ENCODE measurements at places on chromosomes 13 and 19.

GRCh38 chr19:21158523-21159135 is 16.8 kb downstream of the ZNF431 start:
- DNase-seq, result no peak

- DNase-seq, result no peak
Measured at GRCh38 chr13:42063105-42063504, 14.7 kb downstream of the DGKH start.

DNA sequence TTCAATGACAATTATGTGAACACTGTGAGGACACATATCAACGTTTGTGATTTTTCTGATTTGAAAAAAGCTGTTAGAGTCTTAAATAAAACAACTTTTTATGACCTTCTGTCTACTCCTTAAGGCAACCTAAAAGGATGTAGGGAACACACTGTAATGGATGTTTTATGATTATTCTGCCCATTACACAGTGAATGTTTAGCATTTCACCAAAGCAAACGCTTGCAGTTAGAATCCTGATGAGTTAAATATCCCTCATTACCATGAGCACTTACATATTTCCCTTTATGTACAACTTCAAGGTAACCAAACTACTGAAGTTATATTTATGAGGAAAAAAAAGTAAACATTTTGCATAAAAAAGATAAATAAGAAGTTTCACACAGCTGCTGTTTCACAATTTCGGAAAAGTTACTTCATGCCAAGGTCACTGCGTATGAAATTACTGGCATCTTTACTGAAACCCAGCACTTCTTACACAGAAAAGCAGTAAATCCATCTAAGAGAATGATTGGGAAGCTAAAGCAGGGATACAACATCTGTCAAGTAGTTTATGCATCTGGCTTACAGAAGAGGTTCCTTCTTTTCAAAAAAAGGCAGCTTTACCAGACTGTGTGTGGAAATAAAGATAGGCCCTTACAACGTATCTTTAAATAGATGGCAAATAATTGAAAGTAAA is 733.7 kb upstream of the ATXN8OS start:
- DNase-seq, result no peak

- DNase-seq, result no peak
Measured at GRCh38 chr19:51462276-51462675, 4.0 kb upstream of the SIGLEC8 start.

GRCh38 chr13:99301913-99302636 is 5.1 kb downstream of the GPR183 start:
- no peak for DNase-seq

DNA sequence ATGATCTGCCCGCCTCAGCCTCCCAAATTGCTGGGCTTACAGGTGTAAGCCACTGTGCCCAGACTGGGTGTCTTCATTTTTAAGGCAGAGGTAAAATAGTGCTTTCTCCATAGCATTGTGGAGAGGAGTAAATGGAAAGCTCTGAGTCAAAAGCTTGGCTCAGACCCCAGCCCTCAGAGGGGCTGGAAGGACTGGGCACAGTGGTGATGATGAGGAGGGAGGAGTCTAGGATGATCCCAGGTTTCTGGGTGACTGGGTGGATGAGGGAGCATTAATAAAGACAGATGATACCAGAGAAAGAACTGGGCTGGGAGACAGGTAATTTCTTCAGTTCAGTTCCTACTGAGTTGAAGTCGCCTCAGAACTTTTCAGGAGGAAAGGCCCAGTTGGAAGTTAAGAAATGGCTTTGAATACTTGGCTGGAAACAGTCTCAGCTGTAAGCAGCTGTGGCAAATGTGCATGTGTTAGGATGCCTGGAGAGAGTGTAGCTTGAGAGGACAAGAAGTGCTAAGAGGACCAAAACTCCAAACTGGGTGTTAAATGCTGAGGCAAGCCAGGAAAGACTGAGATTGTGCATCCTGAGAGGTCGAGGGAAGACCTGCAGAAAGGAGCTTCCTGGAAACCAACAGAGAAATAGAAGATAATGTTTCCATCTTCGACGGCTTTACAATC is 37.1 kb upstream of the MEDAG start:
- no peak for DNase-seq

DNA sequence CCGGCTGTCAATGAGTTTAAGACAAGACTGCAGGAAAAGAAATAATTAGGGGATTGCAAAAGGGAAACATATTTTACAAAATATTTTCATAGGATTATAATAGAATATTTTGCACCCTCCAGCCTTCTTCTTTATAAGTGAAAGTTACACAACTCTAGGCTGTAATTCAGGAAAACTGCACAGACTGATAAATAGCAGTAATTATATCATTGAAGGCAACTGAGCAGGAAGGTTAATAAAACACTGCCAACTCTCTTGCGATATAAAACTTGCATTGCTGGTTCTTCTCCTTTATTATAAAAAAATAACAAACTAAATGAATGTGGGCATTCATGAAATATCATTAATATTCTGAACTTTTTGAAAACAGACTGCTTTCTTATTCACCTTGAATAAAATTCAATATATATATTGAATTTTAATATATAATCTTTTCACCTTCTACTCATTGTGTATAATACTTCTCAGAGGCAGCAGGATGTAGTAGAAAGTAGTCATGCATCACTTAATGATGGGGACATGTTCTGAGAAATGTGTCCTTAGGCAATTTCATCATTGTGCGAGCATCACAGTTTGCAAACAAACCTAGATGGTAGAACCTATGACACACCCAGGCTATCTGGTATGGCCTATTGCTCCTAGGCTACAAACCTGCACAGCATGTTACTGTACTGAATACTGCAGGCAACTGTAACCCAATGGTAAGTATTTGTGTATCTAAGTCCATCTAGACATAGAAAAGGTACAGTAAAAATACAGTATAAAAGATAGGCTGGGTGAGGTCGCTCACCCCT is 24.9 kb upstream of the STARD13 start:
- DNase-seq, result no peak

DNA sequence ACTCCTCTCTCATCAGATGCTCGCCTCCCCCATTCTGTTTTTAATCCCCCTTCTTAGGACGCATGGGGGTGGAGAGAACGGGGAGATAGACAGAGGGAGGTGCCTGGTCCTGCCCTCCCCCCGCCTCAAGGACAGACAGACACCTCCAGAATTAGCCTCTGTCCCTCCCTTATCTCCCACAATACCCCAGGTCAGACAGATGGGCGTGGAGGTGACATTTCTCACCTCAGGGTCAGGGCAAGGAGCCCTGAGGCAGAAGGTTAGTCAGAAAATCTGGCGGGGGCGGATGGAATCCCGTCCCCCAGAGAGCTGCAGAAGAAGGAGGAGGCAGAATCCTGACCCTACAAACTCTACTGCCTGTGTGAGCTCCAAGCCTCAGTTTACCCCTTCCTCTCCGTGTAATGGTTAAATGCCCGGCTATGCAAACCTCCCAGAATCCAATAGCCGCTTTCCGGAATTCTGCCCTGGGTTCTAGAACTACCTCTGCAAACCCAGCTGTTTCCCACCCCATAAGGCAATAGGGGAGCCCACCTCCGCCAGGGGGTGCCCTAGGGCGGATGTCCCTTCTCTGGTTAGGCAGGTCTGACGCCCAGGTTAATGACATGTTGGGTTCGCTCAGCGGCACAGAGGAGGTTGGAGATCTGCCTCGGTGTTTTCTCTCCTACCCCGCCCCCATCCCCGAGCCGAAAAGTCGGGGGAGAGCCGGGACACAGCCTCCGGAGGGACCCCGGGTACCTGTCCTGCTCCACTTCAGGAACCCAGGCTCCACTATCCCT is 900 bp downstream of the PPP1R13L start:
- DNase-seq, result no peak

DNA sequence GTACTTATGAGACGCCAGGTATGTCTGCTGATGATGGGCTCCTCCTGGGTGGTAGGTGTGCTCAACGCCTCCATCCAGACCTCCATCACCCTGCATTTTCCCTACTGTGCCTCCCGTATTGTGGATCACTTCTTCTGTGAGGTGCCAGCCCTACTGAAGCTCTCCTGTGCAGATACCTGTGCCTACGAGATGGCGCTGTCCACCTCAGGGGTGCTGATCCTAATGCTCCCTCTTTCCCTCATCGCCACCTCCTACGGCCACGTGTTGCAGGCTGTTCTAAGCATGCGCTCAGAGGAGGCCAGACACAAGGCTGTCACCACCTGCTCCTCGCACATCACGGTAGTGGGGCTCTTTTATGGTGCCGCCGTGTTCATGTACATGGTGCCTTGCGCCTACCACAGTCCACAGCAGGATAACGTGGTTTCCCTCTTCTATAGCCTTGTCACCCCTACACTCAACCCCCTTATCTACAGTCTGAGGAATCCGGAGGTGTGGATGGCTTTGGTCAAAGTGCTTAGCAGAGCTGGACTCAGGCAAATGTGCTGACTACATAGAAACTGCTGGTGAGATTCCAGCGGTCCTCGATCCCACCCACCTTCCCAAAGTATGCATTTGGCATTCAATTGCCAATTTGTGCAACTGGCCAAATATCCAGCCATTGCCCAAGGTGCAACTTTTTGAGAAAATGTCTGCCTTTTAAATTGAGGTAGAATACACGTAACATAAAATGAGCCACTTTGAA is 10.2 kb downstream of the OR2Z1 start:
- DNase-seq, result no peak

- no peak for DNase-seq
Measured at GRCh38 chr19:37964109-37964508, 57.1 kb downstream of the SIPA1L3 start.

DNA sequence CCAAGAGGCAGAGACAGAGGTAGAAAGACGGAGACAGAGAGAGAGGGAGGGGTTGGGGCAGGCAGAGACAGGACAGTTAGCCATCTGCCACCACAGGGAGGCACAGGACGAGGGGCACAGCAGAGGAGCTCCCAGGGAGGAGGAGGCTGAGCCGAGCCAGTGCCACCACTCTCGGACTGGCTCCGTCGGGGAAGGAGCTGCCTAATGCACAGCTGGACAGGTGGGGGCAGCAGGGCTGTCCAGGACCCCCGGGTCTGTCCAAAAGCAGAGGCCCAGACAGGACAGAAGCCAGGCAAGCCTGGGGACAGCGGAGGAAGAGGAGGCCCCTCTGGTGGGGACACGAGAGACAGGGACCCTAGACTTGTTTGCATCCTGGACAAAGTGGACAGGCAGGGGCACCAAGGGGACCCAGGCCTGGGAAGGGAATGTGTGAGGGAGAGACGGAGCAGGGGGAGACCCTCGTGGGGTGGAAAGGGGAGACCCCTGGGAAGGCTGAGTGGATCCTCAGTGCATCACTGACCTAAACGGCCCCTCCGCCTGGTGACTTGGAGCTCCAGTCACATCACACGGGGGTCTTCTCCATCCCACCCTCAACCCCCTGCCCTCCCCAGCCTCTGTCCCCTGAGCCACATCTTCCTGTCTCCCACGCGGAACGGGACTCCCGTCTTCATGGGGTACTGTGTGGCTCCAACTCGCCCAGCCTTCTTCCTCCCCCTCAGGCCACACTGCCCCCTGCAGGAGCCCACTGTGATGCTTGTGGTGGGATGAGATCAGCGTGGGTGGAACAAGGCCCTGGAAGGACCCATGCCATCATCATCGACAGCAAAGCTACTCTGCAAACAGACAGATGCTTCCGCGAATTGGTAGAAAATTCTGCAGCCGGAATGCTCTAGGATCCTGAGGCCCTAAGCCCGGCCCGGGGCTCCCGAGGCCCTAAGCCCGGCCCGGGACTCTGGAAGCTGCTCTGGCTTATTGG is 915 bp downstream of the F10 start:
- DNase-seq, result no peak

DNA sequence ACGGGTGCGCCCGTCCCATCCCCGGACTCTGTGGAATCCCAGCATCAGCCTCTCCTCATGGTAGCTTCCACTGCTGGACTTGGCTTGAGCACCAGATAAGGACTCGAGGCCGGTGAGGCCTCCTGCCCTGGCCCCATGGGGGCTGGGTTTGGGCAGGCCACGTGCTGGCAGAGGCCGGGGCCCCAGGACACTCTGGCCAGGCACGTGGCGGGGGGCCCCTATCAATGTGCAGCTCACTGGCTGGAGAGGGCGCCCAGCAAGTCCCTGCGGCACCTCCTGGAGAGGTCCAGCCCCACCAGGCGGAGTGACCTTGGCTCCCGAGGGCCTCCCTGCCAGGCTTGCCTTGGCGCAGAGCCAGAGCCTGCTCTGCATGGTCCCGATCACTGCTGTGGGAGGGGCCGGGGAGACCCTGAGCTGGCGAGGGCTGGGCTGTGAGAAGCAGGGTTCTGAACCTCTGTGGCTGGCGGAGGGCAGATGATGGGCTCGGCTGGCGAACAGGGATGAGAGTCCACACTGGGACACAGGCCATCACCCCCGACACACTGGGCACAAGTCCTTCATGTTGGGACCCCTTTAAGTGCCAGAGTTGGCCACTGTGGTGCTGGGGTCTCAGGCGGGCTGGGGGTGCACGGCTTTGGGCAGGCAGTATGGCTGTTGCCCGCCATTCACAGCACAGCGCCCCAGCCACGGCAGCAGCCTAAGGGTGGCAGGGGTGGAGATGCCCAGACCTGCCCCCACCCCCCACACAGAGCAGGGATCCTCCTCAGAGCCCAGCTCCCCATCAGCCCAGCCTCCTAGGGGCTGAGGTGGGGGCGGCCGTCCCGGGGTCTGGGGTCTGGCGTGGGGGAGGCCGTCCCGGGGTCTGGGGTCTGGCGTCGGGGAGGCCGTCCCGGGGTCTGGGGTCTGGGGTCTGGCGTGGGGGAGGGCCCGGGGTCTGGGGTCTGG is 19.1 kb downstream of the CEBPG start:
- no peak for DNase-seq

DNA sequence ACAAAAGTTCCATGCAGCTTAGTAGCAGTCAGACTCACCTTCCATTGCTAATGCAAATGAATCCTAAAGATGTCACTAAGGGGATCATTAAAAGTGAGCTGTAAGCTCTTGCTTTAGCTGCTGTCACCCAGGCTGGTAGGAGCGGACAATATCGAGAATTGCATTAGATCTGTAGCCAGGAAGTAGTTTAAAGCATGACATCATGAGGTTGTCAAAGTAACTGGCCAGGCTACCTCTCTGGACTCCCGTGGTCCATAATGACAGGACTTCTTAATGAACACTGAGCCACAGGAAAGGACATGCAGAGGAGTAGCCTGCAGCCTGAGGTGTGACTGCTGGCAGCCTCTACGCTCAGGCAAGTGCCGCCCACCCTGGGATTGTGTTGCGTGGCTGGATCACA is 522.3 kb upstream of the NBEA start:
- DNase-seq, result peak; percentile 14

DNA sequence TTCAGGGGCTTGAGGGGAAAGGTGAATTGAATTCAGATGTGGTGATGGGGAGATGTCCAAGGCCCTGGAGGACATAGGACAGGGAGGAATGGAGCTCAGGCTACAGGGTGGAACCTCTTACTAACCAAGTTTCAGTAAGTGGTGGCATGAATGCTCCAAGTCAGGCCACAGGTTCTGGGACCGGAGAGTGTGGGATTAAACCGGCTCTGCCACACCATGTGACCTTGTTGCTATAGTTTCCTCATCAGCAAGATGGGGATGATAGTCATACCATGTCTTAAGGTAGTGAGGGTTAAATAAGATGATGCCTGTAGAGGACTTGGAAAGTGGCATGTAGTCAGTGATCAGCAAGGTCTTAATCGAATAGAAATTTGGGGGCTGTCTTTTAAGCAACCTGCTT is 16.3 kb downstream of the GPR183 start:
- no peak for DNase-seq

DNA sequence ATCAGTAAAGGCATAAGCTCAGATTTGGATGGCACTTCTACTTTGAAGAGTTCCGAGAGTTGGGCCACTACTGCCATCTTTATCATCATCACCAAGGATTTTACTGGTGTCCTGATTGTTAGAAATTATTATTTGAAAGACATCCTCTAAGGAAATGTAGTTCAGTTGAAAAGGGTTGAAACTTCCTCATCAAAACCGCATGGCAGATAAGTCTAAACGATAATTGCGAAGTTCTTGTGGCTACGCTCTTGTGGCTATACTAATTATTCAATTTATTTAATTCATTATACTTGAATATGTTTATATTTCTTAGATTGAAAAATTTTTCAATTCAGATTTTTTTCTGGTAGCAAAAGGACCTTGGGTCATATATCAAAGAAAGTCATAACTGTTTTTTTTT is 22.4 kb downstream of the TNFRSF19 start:
- DNase-seq, result no peak

All from NCI-H2081 (cell line).